MG63 (cell line): ENCODE measurements at places on chromosomes 3 and 15. TPM values are rescaled to one million over a fixed set of nuclear protein-coding genes. Genes with fewer than 3 reads are reported as not detected.

Gene LRRC49
- total RNA-seq, result 8.3 and 18.1 TPM in 2 replicates

Gene EPHA6
- total RNA-seq, result 0.30 TPM in 1 of 2 replicates, not detected in the other

Gene ROBO1
- 3.2 and 7.0 TPM in 2 replicates for total RNA-seq

Gene SCG5
- not detected in 2 replicates for total RNA-seq

Gene GOLGA6B
- not detected in 2 replicates for total RNA-seq

Gene ZDHHC23
- 5.8 and 8.5 TPM in 2 replicates for total RNA-seq

Gene CADM2
- not detected in 2 replicates for total RNA-seq

Gene CPN2
- not detected in 2 replicates for total RNA-seq

DNA sequence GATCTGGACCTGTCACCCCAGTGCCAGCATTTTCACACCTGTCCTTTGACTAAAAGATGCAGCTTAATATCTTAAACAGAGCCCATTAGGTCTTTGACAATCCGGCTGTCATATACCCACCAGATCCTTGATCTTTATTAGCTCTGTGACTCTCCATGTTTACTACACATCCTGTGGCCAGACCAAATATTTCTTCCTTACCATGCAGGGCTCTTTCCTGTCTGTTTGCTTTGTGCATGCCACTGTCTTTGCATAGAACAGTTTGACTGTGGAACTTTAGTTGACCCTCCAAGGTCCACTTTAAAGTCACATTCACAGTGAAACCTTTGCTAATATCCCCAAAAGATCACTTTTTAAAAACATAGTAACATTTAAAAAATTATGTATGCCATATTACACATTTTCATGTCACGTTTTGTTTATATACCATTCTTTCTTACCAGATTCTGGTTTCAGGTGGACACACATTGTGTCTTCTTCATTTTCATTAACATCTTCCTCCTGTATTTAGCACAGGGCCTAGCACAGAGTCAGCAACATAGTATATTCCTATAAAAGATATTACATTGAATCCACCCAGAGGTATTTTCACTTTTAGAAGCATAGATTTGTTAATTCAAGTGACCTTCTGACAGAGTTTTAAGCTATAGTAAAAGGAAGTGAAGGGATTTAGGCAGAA is 95.8 kb downstream of the RAP2B start:
- DNase-seq, result no peak

GRCh38 chr15:100653608-100654007 is 51.2 kb downstream of the ASB7 start:
- DNase-seq, result no peak

- DNase-seq, result no peak
Observed at GRCh38 chr3:70298385-70298784, 14.1 kb downstream of the MDFIC2 start.

GRCh38 chr15:58666957-58667356 is 82.5 kb downstream of the ADAM10 start:
- DNase-seq, result no peak

- DNase-seq, result no peak
Observed at GRCh38 chr15:68609629-68610028, 30.8 kb downstream of the CORO2B start.

- no peak for DNase-seq
Observed at GRCh38 chr15:74540161-74540760, 759 bp upstream of the ARID3B start.

DNA sequence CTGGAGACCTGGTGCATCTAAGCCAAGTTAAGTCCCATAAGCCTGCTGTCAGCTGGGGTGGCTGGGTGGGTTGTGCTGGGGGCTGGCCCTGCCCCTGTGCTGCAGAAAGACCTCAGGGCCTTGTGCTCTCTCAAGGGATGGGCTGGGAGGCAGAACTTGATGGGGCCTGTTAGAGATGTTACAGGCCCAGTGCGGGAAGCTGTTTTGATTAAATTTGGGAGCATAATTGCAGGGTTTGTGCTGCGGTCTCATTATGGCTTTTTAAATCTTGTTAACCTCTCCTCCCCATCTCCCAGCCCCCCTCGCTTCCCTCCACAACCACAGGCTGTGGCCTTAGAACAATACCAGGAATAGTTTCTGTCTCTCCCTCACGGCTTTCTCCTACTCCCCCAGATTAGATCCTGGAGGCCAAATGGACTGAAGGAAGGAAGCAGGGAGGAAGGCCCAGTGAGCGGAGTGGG is 87.6 kb upstream of the TLE3 start:
- DNase-seq, result no peak
